ENCODE measurements at places on chromosomes 2 and 18. TPM values are rescaled to one million over a fixed set of nuclear protein-coding genes. Genes with fewer than 3 reads are reported as not detected.

SLC4A5 gene
- total RNA-seq: 2.1 TPM

UGT1A3 gene
- not detected for total RNA-seq

IGFBP5 gene
- 246 TPM for total RNA-seq

REG1B gene
- total RNA-seq: not detected

PSMA8 gene
- not detected for total RNA-seq

DPP4 gene
- total RNA-seq: 13.7 TPM

SCLY gene
- 8.7 TPM for total RNA-seq

Data from skin of body (tissue), 3 donors.